Stimulated activated CD8-positive, alpha-beta memory T cell treated with anti-CD3 and anti-CD28 coated beads, Interleukin-7, amount 100 ng/mL, for 1 hour (primary cell): ENCODE measurements at places on chromosomes 1 and 21.

DNA sequence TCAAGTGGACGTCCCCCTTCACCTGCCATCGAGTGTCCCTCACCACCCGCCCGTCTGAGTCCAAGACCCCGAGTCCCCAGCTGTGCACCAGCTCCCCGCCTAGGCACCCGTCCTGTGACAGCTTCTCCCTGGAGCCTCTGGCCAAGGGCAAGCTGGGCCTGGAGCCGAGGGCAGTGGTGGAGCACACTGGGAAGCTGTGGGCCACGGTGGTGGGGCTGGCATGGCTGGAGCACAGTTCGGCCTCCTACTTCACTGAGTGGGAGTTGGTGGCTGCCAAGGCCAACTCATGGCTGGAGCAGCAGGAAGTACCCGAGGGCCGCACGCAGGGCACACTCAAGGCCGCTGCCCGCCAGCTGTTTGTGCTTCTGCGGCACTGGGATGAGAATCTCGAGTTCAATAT, 63.2 kb downstream of the VWA5B1 start:
- DNase-seq = no peak

DNA sequence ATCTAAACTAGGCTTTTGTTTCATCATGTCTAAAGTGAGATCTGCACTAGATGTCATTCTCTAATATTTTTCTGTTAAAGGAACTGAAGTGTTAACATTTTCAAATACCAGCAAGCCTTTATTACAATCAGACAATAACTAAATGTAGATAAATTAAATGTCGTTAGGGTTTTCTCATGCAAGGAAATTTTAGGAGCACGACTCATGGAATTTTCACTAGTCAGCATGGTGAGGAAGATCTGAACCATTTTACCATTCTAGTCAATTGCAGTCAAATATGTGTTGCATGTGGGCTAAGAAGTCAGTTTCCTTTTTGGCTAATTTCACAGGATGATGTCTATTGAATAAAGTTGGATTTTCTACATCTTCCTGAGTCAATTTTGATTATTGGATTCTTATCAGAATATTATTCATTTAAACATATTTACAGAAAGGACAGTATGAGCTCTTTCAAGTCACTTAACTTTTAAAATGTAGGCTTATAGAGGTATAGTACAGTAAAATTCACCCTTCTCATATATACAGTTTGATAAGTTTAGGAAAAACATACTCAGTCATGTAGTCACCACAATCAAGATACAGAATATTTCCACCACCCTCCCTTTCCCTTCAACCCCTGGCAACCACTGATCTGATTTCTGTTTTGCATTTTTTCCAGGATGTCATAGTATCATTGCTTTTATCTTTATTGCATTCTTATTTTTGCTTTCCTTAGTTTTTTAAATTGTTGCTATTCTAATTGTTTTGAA, 9.2 kb downstream of the GCSAML start:
- no peak for DNase-seq

DNA sequence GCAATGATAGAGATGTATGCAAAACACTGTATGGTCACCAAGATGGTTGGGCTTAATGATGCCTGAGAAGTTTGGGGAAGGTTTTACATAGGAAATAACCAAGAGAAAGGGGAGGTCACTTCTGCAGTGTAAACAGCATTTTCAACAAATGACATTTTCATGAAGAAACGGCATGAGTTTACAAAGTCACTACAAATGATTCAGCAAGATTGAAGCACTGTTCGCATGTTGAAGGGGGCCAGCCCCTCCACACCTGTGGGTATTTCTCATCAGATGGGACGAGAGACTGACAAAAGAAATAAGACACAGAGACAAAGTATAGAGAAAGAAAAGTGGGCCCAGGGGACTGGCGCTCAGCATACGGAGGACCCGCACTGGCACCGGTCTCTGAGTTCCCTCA, 234.1 kb upstream of the POGK start:
- DNase-seq = no peak

DNA sequence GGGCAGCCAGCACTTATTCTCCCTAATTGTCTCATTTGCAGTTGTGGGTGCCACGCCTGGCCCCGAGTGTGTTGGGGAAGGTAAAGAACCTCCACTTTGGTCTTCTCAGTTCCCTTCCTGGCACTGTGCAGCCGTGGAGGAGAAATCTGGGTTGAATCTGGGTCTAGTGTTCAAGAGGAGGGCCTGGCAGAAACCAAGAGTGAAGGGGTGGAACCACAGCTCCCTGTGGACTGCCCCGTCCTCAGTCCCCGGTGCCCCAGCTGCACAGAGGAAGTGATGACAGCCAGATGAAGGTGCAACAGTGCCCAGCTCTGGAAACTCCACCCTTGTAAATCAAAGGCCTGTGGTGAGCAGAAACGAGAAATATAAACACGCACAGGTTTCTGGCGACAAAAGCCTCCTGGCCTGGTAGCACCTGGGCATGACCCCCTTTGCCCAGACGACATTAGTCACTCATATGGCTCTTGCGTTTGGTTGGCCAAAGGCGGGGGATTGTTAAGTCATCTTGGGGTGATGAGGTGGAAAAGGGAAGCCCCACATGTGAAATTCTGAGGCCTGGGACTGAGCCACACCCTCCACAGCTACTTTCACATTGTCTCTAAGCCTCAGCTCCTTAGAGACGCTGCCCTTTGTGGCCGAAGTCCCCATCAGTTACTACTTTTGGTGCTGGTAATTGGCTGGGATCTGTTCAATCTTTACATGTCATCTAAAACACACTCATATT, 4.2 kb upstream of the ECE1 start:
- DNase-seq = peak; percentile 58

DNA sequence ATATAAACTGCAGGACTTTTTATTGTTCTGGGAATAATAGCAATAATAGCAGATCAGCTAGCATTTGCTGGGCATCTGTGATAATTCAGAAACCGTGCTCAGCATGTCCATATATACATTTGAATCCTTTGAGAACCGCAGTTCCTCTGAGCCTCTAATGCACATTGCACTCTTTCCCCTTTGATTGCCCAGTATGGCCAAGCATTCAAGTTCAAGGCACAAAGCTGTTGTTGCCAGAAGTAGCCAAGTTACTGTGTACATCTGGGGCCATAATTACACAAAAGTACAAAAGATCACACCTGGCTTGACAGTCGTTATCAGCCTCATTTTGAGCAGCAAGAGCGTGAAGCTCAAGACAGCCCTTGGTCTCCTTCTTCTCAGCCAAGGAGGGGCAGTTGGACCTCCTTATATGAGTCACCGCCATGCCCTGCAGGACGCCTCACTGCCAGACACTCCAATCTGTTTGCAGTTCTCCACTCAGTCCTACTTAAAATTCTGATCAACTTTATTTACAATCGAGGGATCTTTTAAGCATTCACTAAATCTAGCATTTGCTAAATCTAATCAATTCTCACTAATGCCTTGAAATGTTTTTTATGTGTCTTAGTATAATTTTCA, 216.0 kb downstream of the SLC35F3 start:
- no peak for DNase-seq

GRCh38 chr1:26320896-26321295, 3.1 kb downstream of the CD52 start:
- no peak for DNase-seq

DNA sequence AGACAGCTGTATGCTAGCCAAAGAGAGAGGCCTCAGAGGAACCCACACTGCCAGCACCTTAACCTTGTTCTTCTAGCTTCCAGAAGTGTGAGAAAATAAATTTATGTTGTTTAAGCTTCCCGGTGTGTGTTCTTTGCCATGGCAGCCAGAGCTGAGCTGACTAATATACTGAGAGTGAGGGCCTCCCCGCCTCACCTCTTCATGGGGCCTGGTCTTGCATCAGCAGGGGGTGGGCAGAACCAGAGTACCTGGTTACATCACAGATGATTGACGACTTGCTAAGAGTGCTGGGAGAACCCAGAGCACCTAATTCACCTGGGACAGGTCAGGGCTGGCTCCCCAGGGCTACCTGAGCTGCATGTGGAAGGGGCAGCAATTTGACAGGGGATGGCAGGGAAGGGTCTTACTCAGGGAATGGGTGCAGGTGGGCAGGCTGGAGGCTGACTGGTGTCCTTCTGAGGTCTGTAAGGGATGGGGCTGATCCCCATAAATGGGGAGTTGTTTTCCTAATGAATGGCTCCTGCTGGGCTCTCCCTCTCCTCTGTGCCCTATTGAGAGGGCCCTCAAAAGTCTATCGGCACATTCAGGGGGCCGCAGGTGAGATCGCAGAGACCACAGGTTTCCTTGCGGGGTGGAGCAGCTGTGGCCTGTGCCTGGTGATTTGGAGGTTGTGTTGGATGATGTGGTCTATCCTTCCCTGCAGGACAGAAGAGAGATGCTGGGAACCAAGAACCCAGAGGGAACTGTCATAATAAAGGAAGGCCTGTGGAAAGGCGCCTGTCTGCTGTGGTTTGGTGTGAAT, 60.6 kb upstream of the ETV3 start:
- no peak for DNase-seq

DNA sequence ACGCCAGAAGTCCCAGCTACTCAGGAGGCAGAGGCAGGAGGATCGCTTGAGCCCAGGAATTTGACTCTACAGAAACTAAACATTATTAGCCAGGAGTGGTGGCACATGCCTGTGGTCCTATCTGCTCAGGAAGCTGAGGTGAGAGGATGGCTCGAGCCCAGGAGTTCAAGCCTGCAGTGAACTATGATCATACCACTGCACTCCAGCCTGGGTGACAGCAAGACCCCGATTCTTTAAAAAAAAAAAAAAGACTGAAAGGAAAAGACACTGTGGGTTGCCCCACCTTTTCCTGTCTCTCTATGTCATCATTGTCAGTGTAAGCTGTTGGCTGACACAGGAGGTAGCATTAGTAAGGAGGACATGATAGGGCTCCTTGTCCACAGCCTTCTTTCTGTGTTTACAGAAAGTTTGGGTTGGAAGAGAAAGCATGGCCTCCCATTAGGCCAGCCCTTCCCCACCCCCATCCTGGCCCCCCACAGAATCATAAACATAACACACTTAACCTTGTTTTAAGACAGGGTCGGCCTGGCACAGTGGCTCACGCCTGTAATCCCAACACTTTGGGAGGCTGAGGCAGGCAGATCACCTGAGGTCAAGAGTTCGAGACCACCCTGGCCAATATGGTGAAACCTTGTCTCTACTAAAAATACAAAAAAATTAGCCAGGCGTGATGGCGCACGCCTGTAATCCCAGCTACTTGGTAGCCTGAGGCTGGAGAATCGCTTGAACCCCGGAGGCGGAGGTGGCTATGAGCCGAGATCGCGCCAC, 20.6 kb upstream of the RCAN3 start:
- no peak for DNase-seq

DNA sequence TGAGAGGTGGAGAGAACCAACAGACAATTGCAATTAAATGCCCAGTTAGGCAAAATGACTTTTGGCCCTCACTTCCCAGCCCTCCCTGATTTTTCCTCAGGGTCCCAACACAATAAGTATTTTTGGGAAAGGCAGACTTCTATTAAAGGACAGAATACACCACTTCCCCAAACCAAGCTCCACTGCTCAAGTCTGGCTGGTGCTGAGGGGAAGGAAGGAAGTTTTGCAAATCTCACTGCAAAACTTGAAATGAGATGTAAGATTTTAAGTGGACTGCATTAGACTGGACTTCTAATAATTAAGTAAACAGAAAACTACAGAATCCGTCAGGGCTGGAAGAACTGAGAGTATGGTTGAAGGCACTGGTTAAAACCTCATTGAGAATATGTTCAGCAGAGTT, 32.2 kb upstream of the CD1D start:
- DNase-seq = no peak

GRCh38 chr1:225441314-225442122, 13.7 kb upstream of the LBR start:
- DNase-seq = no peak

DNA sequence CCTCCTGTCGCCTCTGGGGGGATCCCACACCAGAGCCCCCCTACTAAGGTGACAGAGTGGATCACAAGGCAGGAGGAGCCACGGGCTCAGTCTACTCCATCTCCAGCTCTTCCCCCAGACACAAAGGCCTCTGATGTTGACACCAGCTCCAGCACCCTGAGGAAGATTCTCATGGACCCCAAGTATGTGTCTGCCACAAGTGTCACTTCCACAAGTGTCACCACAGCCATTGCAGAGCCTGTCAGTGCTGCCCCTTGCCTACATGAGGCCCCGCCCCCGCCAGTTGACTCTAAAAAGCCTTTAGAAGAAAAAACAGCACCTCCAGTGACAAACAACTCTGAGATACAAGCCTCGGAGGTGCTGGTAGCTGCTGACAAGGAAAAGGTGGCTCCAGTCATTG, 42.2 kb downstream of the ZBTB17 start:
- DNase-seq = no peak

- DNase-seq = no peak
Observed at GRCh38 chr1:1223321-1223720, 8.5 kb downstream of the SDF4 start.

DNA sequence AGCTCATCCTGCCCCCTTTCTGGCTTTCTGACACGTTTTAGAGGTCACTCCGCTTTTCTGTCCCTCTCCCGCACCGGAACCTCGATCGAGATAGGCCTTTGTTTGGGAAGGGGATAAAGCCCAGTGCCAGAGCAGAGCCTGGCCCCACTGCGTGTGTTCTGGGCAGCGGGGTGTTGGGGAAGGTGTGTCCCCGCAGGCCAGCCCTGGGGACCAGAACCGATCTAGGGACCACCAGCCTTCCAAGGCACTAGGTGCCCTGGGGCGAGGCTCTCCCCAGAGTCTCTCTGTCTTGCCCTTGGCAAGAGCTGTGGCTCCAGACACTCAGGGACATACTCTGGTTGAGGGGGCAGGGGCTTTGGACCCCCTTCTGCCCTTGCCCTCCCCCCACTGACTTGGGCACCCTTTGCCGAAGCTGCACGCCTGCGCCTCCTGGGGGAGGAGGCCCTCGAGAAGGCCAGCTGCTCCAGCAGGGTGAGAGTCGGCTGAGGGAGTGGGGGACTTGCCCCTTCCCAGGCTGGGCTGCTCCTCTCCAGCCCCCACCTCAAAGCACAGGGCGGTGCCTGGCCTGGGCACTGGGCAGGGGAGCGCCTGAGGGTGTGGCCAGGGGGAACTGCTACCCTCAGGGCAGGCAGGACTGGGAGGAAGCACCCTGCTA, 16.4 kb downstream of the PRXL2B start:
- DNase-seq = no peak

GRCh38 chr1:40240390-40240789, 7.3 kb upstream of the TMCO2 start:
- no peak for DNase-seq

DNA sequence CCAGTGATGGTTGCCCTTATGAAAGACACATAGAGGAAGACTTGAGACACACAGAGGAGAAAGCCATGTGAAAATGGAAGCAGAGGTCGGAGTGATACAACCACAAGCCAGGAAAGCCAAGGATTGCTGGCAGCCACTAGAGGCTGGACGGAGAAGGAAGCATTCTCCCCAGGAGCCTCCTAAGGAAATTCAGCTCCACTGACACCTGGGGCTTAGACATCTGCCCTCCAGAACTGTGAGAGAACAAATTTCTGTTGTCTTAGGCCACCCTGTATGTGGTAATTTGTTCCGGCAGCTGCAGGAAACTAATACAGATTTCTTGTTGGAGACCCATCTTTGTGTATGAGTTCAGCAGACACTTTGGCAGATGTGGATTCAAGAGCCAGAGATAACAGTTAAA, 126.9 kb upstream of the ATP1A1 start:
- DNase-seq = no peak

- DNase-seq = no peak
Observed at GRCh38 chr1:200776949-200777348, 38.3 kb downstream of the CAMSAP2 start.

GRCh38 chr1:201019321-201019977, 4.1 kb downstream of the KIF21B start:
- peak; percentile 69 for DNase-seq

- no peak for DNase-seq
Observed at GRCh38 chr1:220922951-220923350, 43.7 kb downstream of the HLX start.

GRCh38 chr1:232951180-232951579, 769 bp downstream of the NTPCR start:
- DNase-seq = no peak

GRCh38 chr1:151416231-151416630, 16.9 kb downstream of the PSMB4 start:
- DNase-seq = no peak
